Ureter (tissue), 1 donor: ENCODE measurements at places on chromosomes 12 and 14.

- no peak for DNase-seq
These were observed 47.4 kb downstream of the SLC6A12 start for GRCh38 chr12:166425-167075.

DNA sequence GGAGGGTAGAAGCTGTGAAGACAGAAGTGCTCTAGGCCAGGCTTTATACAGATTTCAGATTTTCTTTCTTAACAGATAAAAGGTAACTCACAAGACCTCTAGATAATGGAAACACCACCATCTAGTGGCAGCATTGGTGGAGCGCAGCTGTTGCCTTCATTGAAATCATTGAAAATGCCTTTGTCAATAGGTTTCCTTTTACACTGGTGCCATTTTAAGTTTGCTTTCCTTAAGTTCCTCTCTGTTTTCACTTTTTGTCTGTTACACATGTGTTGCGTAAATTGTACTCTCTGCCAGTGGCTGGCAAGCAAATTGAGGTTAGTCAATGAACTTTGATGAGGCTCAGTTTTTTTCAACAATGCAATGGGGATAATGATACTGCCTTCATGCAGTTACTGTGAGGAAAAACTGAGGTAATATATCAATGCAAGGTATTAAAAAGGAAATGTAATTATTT lies 31.1 kb downstream of the ALDH1L2 start:
- peak; percentile 78 for DNase-seq

- no peak for DNase-seq
These were observed 1058.4 kb downstream of the LRFN5 start for GRCh38 chr14:42665083-42665482.

GRCh38 chr14:70638416-70638815 lies 3.3 kb upstream of the TTC9 start:
- DNase-seq: no peak

- DNase-seq: no peak
These were observed 70.8 kb downstream of the NCOR2 start for GRCh38 chr12:124496584-124496983.

- DNase-seq: no peak
These were observed 503.6 kb downstream of the TMEM121 start for GRCh38 chr14:106029959-106030358.

DNA sequence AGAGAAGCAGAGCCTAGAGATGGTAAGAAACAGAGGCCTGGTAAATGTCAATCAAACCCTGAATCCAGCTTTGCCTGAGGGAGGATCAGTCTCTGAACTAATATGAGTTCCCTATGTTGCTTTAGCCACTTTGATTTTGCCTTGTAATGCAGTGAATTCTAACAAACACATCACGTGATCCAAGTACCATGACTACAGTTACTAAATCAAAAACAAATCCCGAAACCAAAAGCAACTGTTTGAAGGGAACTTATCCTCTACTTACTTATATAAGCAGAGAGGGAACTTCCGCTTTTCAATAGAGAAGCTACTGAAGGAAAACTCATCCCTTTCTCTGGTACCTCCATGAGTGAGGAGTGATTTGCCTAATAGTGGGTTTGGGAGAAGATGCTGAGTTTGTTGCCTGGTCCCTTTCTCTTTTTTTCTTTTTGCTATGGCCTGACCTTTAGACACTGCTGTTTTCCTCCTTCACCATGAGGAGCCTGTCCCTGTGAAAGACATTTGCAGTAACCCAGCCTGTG lies 7.7 kb upstream of the PPTC7 start:
- no peak for DNase-seq

DNA sequence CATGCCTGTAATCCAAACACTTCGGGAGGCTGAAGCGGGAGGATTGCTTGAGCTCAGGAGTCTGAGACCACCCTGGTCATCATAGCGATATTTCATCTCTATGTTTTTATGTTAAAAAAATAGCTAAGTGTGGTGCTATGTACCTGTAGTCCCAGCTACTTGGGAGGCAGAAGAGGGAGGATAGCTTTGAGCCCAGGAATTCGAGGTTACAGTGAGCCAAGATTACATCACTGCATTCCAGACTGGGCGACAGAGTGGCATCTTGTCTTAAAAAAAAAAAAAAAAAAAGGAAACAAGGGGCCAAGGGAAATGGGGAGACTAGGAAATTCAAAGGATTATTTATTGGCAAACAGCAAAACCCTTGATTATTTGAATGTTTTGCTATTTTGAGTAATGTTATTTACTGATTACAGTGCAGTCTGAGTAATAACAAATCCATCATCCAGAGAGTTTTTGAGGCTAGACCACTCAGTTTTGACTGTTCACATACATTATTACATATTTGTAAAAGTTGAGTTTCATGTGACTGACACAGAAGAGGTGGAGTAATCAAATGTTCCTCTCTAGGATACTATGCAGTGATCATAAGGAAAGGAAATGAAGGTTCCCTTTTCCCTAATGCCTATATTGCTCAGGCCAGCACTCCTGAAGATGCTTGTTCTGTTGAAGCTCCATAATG lies 40.8 kb downstream of the PRKCH start:
- no peak for DNase-seq

DNA sequence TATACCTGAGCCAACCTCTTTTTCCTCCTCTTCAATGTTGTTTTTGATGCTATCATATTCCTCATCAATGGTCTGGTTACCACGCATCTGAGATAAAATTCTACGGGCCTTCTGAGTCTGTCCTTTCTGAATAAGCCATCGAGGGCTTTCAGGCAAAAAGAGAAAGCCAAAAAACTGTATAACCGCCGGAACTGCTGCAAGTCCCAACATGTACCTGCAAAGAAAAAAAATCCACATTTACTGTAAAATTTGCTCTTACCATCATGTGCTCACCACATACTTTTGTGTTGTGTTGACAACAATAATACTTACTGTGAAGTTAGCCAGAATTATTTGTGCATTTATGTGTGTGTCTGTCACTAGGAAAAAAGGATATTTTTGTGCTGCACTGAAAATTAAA lies 77.6 kb downstream of the SLC2A13 start:
- no peak for DNase-seq

GRCh38 chr12:59444932-59445331 lies 150.9 kb upstream of the SLC16A7 start:
- no peak for DNase-seq

DNA sequence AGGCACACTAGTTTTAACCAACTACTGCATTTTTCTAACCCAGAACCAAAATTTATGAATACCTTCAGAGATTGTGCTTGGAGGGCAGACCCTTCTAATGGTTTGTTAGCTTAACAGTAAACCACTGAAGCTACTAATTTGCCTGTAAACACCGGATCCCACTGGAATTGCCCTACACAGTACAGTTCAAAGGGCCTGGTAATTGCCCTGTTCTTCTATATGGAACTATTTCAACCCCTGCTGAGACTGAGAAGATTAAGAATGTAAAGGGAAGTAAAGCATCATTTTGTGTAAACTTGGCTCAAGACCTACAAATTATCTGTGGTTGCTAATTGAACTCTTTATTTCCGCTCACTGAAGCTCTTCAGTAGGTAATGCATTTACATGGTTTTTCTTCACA lies 468.1 kb downstream of the NPAS3 start:
- DNase-seq: no peak

DNA sequence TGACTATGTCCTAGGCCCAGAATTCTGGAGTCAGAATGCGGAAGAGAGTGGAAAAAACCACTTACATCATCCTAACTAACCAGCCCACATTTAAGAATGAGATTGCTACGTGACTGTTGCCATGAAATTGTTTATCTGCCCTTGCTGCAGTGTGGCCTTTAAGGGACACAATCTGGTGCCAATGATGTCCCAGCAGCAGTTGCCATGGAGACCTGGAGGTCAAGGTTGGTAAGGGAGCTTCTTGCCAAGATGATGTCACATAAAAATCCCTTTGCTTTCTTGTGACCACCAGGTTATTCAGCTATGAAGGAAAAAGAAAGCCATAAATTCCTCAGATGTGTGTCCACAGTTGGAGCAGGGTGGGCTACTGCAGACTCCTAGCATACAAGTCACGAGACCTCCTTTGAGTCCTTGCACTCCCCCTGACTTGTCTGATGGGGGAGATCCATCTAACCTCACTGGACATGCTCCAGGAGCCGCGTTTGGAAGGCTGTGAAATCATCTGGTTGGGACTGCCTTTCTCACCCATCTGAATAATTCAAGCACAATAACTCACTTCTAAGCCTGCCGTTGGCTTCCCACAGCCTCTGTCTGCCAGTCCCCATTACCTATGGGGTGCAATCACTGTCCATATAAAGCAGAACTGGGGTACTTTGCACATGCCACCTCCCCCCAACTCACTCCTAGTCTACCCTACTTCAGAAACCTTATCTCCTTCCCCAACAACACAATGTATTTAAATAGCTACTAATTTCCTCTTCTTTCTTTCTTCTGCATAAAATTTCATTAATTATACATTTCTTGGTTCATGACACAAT lies 165.6 kb downstream of the ZFP36L1 start:
- DNase-seq: no peak

GRCh38 chr12:118549510-118549980 lies 173.2 kb downstream of the SUDS3 start:
- no peak for DNase-seq

GRCh38 chr12:107091381-107091780 lies 2.0 kb downstream of the CRY1 start:
- DNase-seq: no peak

DNA sequence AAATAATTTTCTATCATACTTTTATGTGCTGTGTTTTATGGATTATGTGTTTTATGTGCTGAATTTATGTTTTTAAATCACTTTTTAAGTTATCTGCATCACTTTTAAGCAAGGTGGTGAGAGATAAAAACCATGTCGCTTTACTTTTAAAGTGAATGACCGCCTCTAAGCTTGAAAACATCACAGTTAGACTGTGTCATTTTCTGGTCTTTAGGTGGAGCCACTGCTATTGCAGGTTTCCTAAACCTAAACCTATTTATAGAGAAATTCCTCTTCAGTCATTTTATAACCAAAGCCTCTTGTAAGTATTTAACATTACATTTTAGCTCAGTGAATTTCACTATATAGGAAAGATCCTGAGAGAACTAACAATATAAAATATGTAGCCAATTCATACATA lies 21.0 kb upstream of the MDM2 start:
- no peak for DNase-seq

DNA sequence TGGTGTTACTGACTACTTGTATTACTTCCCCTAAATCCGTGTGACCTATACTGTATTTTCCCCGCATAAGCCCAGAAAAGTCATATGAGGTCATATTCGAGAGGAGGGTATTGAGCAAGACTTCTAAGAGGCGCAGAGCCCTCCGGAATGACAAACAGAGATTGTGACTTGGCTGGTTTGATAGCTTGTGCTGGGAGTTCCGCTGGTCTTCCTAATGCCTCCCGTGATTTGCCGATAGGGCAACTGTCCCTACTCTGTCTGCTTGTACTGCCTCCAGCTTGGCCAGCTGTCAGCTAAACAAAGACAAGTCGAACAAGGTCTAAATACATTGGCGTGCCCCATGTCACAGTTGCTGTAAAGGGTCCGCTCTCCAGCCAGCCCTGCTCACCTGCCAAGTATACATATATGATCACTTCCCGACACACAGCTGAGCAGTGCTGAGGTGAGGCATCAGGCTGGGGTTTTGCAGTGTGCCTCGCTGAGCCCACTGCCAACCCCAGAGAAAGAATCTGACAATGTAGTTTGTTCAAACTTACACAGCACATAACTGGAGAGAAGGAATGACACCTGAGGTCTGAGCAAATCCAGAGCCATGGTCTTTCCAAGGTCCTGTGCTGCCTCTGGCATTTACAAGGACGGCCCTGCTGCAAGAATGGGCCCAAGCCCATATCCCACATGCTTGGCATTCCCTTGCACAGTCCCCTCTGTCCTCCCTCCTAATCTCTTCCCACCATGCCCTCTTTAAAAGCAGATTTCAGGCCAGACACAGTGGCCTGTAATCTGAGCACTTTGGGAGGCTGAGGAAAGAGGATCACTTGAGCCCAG lies 23.7 kb downstream of the LGMN start:
- DNase-seq: no peak

- DNase-seq: peak; percentile 65
These were observed 31.7 kb upstream of the TUBA1C start for GRCh38 chr12:49232940-49233841.

DNA sequence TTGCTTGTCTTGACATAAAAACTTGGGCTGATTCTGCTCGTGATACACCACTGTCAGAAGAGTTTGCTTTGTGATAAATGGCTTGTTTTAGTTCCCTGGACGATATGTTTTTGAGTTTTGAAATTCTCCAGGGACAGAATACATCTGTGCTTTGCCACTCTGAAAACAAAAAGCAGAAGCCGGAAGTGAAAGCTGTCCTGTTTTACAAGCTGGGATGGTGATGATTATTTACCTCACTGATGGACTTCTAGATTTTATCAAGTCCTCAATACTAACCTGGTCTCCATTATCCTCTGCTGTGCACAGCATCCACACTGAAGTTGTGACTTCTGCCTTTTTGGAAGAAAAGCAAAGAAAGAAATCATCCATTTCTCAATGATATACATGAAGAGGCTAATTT lies 251.6 kb downstream of the TRHDE start:
- DNase-seq: no peak

GRCh38 chr12:96749999-96750398 lies 157.1 kb upstream of the NEDD1 start:
- no peak for DNase-seq

DNA sequence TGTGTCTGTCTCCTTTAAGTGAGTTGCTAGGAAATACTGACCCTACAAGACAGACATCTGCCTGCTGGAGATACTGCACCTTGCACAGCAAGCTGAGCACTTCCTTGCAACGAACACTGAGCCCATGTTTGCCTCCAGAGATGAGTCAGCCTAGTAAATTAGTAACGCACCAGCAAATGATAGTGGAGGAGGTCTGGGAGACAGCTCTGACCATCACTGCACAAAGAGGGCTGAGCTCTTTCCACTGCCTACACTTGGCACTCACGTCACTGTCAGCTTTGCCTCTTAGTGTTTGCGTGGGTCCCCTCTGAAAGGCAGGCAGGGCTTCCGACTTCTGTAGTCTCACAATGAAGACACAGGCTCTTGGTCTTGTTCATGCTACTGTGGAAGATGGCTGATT lies 109.0 kb downstream of the APAF1 start:
- DNase-seq: no peak

GRCh38 chr14:85909581-85909980 lies 379.6 kb downstream of the FLRT2 start:
- no peak for DNase-seq

- no peak for DNase-seq
These were observed 12.9 kb upstream of the FAM181A start for GRCh38 chr14:93914278-93914677.

- no peak for DNase-seq
These were observed 4.9 kb downstream of the SH2B3 start for GRCh38 chr12:111410431-111411184.

- DNase-seq: no peak
These were observed 1.5 kb downstream of the BMAL2 start for GRCh38 chr12:27334042-27334720.

DNA sequence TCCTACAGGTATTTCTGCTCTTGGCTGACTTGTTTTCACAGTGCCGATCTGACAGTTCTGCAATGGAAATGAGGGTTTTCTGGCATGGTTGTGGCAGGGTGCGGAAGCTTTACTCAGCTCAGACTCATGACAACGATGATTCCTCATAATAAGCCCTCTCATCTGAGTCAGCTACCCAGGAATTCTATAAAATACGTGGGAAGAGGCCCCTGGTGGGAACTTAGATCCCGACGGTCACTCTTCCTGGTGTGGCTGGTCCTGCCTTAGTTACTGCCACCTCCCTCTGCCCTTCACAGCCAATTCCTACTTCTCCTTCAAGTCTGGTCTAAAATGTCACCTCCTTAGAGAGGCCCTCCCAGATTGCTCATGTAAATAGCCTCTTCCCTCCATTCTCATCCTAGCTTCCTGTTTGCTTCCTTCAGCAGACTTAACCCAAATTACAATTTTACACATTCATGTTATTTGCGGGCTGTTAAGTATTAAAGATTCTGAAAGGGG lies 104.2 kb upstream of the MAP1LC3B2 start:
- DNase-seq: no peak

- no peak for DNase-seq
These were observed 154.0 kb downstream of the SOX5 start for GRCh38 chr12:23795494-23795893.
